C1 segment of cervical spinal cord (tissue), 14 donors: ENCODE measurements at places on chromosomes 6 and 20.
A peak's percentile ranks its signal among the peaks of the same experiment; 100 is the strongest.

DNA sequence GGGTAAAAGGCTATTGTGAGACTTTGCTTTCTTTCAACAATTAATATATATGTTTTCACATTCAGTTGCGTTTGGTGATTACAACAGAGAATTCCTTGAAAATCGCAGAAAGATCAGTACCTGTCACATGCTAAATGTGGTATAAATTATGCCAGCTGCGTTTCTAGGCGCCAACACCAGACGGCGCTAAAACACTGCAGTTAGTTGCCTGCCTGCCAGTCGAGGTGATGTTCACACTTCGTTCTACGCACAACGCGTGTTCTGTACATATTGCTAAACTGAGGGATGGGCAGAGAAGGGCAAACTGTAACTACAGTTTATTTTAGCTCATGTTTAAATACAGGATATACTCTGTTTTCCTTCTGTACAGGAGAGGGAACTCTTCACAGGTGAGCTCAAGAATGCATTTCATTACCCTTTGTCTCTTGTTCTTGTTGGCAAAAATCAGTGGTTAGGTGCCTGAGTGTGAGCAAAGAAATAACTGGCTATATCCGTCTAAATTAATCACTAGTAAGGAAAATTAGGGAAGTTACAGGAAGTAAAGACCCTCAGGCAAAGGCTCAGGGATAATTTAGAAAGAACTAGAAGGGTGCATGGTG, 100.1 kb upstream of the RGS17 start:
- DNase-seq = no peak

DNA sequence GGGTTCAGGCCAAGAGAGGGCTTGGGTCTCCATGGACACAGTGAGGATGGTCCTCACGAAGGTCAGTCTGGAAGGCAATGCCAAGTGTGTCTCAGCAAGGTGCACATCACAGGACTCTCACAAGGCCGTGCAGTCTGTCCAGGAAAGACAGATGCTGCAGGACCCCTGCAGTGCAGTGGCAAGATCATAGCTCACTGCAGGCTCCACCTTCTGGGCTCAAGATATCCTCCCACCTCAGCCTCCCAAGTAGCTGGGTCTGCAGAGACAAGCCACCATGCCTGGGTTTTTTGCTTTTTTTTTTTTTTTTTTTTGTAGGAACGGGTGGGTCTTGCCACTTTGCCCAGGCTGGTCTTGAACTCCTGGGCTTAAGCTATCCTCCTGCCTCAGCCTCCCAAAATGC, 26.4 kb downstream of the ZMYND8 start:
- DNase-seq = no peak

GRCh38 chr6:35161266-35161665, 20.1 kb upstream of the TCP11 start:
- no peak for DNase-seq

GRCh38 chr20:63542031-63542559, 4.9 kb upstream of the PTK6 start:
- DNase-seq = no peak

GRCh38 chr6:128505603-128506002, 14.8 kb downstream of the PTPRK start:
- no peak for DNase-seq

DNA sequence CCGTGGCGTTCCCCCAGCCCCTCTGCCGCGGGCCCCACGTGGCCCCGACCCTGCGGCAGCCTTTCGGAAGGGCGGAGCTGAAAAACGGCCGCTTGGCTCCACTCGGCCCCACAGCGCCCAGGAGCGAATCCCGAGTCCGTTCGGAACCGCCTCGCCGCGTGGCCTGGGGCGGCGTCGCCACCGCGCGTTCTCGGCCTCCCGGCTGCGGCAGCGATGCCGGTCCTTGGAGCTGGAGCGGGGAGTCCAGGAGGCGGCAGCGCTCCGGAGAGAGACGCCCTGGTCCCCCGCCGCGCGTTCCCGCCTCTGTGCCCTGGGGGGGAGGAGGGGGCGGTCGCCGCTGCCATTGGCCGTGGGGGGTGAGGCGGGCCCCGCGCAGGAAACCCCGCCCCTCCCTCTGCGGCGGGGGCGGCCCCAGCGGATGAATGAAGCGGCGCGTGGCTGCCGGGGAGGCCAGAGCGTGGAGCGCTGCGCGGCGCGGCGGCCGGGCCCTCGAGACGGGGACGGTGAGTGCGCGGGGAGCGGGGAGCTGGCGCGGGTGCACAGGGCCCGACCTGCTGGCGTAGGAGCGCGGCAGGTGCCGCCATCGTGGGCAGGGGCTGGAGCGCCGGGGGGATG, at the start of gene SLCO4A1:
Gene SLCO4A1 (plus strand): TSS at position 453 of the 615 bp plus-strand sequence. CDS start 13,952 bp downstream, outside the sequence.
- DNase-seq = peak; percentile 7

GRCh38 chr6:44530209-44530909, 142.9 kb downstream of the CDC5L start:
- DNase-seq = no peak

DNA sequence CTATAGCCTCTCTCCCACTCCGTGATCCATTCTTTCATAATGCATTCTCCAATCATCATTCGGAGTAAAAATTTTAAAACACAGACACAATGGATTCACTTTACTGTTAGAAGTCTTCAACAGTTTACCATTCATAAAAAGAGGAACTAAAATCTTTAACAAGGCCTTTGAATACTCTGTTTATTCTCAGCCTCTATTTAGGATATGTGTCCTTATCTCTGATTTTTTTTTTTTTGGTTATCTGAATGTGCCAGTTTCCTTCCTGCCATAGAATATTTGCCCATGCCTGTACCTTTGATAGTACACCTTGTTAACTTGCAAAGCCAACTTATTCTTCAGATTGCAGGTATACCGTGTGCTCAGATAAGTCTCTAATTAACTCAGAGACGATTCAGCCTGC, 11.1 kb downstream of the CRISP1 start:
- no peak for DNase-seq

DNA sequence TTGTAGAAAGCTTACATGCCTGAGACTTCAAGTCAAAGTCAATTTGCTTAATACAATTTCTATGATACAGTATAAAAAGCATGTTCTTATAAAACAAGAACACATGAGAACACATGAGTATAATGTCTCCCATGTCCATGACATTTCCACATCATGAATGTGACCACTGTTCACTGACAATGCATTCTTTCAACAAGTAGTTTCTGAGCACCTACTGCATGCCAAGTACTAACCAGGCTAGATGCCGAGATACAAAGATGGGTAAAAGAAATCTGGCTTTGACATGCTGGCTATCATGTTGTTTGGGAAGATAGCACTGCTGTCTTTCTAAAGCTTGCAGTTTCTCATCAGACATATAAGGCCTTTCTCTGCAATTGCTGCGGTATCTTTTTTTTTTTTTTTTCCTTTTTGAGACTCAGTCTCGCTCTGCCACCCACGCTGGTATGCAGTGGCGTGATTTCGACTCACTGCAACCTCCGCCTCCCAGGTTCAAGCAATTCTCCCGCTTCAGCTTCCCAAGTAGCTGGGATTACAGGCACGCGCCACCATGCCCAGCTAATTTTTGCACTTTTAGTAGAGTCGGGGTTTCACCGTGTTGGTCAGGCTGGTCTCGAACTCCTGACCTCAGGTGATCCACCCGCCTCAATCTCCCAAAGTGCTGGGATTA, 123.6 kb upstream of the DST start:
- no peak for DNase-seq

- no peak for DNase-seq
Observed at GRCh38 chr6:45870531-45870930, 145.1 kb downstream of the CLIC5 start.

GRCh38 chr20:60233018-60233630, 274.9 kb downstream of the CDH26 start:
- no peak for DNase-seq
